Stimulated activated CD4-positive, alpha-beta T cell treated with anti-CD3 and anti-CD28 coated beads, Interleukin-15, amount 100 ng/mL, for 1 hour (primary cell): ENCODE measurements at places on chromosomes 11 and 22.

GRCh38 chr11:125593114-125593820 is 615 bp downstream of the STT3A start:
- DNase-seq, result no peak

DNA sequence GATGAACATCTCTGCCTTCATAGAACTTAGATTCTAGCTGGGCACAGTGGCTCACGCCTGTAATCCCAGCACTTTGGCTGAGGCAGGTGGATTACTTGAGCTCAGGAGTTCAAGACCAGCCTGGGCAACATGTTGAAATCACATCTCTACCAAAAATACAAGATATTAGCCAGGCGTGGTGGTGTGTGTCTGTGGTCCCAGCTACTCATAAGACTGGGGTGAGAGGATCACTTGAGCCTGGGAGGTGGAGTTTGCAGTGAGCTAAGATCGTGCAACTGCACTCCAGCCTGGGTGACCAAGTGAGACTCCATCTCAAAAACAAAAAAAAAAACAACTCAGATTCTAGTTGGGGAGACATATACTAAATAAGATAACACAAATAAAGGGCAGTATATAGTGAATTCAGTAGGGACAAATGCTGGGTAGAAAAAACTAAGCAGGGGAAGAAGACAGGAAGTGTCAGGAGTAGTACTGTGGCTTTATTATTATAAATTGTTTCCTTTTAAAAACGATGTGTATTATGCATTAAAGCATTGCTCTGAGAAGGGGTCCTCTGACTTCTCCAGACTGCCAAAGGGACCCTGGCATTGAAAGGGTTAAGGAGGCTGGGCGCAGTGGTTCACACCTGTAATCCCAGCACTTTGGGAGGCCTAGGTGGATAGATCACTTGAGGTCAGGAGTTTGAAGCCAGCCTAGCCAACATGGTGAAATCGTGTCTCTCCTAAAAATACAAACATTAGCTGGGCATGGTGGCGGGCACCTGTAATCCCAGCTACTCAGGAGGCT is 46.7 kb downstream of the PACS1 start:
- no peak for DNase-seq

DNA sequence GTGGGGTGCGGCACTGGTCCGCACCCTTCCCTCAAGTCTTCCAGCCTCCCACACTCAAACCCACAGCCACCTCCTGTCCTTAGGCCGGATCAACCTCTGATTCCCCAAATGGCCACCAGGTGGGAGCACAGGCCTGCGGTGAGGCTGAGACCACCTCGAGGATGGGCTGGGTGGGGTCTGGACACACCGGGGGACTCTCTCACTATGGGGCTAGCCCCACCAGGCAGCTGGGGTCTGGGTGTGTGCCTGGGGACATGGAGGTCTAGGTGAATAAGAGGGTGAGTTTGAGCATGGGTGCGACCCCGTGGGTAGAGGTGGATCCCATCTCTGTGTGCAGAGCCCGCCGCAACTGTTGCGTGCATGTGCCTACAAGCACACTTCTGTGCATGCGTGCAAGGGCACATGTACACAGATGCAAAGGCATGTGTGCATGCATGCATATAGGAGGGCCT is 32.6 kb downstream of the MYO18B start:
- DNase-seq, result no peak

DNA sequence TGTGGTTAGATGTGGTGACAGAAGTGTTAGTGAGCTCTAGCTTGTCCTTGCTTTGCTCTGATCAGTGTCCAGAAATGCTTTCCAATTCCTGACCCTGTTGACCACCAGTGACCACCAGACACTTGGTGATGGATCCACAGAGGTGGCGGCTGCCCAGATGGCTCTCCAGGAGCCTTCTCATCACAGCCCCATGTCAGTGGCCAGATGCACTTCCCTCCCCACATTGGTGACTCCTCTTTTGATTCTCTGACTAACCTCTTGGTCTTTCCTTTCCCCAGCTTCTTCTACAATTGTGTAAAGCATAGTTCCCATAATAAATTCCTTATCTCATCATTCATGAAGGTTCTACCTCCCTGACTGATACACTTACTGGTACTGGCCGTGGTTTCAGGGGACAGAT is 40.1 kb upstream of the CXCR5 start:
- no peak for DNase-seq

GRCh38 chr11:98793276-98793675 is 227.5 kb upstream of the CNTN5 start:
- no peak for DNase-seq
